ENCODE measurements at places on chromosomes 6 and 20.

- peak; percentile 5 for DNase-seq
Observed at GRCh38 chr20:60137657-60138245, 179.5 kb downstream of the CDH26 start.

DNA sequence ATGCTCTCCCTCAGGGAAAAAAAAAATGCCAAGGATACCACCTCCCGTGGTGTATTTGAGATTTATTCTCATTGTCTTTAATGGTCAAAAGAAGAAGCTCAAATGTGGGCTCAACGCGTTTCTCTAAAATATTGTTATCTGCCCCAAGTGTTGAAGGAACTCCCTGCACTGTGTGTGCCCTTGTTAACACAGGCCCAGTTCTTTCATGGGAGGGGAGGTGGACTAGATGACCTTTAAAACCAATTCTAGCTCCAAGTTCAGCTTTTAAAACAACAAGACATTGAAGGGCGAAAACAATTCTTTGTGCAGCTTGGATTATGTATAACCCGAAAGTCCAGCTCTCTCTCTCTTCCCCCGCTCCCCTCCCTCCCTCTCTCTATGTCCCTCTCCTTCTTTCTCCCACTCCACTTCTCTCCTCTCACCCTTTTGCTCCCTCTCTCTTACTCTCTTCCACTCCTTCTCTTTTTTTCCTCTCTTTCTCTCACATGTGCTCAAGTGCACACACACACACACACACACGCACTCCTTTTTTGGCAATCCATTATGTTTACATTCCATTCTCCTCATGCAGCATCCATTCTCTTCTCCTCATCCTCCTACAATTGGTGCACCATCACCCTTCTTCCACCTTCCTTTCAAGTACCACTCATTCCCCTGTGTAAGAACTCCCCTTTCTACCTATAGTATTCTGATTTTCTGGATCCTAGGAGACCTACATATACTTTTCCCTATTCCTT lies 8.5 kb downstream of the HLA-DMB start:
- no peak for DNase-seq

DNA sequence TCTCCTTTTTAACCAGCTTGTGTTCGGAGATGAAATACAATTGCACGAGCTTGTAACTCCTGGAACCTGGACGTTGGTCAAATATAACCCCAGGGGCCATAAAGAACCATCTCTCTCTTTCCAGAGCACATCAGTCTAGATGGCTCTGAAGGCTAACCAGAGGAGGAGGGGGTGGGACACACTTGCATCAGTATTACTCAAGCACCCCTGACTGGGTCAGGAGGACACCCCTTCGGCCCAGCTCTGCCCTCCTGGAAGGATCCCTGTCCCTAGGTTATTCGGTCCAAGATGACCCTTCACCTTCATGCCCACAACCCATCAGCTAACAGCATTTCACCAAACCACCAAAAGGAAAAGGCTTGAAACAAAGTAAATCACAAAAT lies 67.1 kb downstream of the FYN start:
- no peak for DNase-seq

DNA sequence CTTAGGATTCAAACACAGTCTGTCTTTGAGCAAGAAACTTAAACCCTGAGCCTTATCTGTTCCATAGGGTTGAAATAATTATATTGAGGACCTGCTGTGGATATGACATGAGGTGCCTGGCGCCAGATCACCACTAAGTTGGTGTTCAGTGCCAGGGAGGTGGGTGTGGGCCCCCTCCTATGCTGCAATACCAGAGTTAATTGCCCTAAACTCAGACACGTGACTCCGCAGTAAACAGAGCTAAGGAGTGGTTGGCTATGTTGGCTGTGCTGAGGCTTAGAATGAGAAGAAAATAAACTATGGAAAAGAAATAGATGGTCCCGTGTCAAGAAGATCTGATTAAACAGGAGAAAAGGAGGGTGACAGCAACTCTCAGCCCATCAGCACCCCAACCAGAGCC lies 419.4 kb upstream of the JARID2 start:
- DNase-seq: no peak

GRCh38 chr6:71486461-71486860 lies 197.8 kb downstream of the OGFRL1 start:
- no peak for DNase-seq

DNA sequence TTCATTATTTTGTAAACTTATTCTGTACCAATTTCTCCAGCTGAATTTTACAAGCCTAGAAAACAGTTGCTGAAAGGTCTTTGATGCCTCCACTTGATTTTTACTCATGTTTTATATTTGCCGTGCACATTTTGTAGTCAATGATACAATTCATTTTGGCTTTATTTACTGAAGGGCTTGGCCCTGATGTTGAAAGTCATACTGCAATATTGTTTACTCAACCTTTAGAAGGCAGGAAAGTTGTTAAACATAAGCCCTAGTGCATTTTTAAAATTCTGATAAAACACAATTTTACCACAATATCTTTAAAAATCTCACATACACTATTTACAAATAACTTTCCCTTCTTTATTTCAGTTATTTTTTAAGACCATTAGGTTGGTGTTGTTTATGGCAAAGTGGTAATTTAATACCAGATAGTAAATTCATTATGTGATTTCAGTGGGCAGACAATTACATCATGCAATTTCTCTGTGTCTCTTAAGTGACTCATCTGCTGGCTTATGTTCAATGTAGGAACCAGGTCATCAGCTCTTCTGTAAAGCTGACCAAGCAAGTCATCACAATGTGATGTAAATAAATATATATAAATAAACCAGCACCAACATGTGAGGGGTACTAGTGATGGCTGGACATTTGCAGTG lies 121.1 kb upstream of the SLC35B3 start:
- no peak for DNase-seq

DNA sequence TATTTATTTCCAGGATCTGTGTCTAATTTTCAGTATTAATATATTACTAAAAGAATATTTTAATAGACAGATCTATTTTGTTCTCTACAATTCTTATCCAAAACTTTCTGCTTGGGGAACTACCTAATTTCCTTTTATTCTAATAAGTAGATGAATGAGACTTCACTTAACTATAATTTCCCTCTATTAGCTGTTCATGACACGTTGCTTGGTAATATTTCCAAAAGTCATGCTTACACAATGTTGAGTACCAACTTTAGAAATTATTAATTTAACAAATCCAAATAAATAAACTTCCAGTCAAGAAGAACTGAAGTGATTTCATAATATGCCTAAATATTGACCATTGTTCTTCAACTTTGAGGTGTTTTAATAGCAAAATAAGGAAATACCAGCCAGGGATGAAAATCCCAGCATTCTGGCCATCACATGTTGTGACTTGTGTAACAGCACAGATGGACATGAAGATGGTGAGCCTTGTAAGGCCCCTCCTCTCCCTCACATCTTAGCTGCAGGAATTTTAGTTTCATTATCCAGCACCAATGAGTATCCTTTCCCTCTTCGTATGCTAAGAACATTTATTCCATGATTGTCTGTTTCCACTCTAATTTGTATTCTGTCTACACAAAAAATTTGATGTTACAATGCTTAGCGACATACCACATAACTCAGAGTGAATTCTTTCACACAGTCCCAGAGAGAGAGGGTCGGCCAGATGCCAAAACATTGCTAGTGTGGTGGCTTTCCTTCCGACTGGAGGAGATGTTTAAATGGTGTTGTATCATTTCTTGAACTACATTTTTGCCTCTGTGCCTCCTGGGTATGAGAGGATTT lies 137.5 kb downstream of the FOXA2 start:
- DNase-seq: no peak

GRCh38 chr6:24219670-24220069 lies 93.7 kb downstream of the NRSN1 start:
- DNase-seq: no peak

GRCh38 chr20:32567384-32568178 lies 17.6 kb downstream of the NOL4L start:
- DNase-seq: no peak

- no peak for DNase-seq
Observed at GRCh38 chr6:95263840-95264239, 313.5 kb upstream of the MANEA start.

GRCh38 chr6:152379423-152379822 lies 257.7 kb downstream of the SYNE1 start:
- no peak for DNase-seq

DNA sequence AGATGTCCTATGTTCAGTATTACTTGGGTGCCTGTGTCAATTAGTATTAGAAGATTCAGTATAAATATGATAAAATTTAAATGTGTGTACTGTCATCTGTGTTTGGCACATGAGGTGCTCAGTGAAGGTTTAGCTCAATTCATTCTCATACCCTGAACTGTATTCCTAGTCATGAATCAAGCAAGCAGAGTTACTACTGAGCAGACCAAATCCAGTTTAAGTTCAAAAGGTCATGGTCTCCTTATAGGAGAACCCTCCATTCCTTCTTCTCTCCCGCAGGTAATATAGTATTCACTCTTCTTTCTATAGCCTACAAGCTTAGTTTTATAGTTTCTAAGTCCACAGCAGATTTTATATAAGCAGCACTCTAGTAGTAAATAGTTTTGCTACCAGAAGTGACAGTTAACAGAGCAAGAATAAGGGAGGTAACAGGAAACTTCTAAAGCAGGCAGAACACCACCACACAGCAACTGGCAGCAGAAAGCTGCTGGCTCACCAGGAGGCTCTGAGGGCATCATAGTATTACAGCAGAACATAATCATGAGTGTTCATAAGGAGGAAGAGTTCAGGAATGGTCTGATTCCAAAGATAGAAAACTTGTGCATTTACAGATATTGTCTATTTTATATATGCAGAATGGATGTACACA lies 133.2 kb downstream of the SLC16A10 start:
- no peak for DNase-seq

- DNase-seq: no peak
Observed at GRCh38 chr20:63846128-63846771, 15.0 kb upstream of the ABHD16B start.

- no peak for DNase-seq
Observed at GRCh38 chr6:40325791-40326190, 261.4 kb downstream of the LRFN2 start.

DNA sequence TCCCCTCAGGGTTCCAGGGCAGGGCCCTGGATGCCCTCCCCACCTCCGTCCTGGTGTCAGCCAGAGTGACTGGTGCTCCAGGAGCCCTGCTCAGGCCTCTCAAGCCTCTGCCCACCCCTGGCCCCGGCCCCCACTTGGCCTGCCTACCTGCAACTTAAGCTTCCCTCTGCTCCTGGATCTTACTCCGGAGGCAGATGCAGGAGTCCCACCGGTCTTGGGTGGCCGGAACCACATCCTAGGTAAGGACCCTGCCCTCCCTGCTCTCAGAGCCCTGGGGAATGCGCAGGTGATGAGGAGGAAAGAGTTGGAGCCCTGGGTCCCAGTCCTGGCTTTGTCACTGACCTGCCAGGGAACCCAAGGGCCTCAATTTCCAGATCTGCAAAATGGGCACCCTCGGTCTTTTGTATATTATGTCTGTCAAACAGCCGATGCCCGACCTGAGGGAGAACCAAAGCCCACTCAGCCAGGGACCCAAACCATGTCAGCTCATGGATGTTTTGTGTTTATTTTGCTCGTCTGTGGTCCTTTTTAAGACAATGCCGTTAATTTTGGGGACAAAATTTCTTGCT lies 34.5 kb upstream of the BPIFA2 start:
- no peak for DNase-seq

GRCh38 chr20:51346686-51347485 lies 195.6 kb downstream of the NFATC2 start:
- DNase-seq: no peak
